ENCODE measurements at places on chromosomes 13 and 19.

DNA sequence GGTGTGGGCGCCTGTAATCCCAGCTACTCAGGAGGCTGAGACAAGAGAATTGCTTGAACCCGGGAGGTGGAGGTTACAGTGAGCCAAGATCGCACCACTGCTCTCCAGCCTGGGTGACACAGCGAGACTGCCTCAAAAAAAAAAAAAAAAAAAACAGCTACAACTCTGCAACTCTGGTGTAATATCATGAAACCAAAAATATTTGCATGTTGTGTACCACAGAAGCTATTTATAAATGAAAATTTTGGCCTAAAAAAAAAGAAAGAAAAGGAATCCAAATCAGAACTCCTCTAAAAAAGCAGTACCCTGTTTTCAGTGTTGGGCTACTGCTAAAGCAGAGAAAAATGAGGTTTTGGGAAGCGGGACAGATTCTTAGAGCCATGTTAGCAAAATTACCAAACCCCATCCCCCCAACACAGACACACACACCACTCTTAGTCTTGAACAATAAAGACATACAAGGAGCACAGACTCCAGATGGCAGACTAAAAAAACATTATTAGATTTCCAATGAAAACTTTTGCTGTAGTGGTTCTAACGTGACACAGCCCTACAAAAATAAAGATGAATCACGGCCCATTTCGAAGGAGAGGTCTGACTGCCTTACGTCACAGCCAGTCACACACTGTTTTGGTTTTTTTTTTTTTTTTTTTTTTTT is 51.5 kb downstream of the INSR start:
- no peak for DNase-seq

- no peak for DNase-seq
Measured at GRCh38 chr13:23567906-23568460, 2.2 kb upstream of the TNFRSF19 start.

GRCh38 chr13:98979012-98979660 is 1.3 kb upstream of the DOCK9 start:
- no peak for DNase-seq

DNA sequence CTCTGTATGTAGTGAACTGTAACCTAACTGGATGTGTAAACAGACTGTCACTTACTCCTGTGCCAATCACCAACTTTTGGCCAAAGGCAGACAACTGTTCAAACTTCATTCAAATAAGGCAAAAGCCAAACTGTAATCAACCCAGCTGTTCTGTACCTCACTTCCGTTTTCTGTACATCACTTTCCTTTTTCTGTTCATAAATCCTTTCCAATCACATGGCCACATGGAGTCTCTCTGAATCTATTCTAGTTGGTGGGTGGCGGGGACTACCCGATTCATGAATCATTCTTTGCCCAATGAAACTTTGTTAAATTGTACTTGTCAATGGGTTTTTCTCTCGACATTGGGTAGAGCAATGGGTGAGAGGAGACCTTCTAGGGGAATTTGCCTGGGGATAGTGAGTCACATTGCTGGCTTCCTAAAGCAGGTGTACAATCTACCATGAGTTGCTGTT is 178.3 kb upstream of the RFC3 start:
- no peak for DNase-seq

DNA sequence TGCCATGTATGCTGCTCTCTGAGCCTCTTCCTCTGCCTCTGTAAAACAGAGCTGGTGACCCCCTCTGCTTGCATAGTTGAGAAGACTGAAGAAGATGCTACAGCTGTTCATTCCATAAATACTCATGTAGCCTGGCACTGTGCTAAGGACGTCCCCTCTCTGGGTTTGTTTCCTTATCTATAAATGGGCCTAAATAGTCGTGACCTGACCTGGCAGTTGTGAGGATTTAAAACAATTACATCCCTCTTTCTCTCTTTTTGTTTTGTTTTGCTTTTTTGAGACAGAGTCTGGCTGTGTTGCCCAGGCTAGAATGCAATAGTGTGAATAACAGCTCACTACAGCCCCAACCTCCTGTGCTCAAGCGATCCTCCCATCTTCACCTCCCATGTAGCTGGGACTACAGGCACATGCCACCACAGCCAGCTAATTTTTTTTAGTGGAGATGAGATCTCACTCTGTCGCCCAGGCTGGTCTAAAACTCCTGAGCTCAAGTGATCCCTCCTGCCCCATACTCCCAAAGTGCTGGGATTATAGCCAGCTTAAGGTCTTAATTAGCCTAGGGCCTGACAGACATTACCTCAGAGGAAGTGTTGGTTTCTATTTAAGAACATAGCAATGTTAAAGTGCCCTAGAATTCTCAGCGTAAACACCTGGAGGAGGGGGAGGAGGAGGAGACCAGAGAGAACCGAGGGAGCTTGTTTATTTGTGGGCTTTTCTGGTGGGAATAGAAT is 4.6 kb downstream of the WDR62 start:
- DNase-seq: no peak

DNA sequence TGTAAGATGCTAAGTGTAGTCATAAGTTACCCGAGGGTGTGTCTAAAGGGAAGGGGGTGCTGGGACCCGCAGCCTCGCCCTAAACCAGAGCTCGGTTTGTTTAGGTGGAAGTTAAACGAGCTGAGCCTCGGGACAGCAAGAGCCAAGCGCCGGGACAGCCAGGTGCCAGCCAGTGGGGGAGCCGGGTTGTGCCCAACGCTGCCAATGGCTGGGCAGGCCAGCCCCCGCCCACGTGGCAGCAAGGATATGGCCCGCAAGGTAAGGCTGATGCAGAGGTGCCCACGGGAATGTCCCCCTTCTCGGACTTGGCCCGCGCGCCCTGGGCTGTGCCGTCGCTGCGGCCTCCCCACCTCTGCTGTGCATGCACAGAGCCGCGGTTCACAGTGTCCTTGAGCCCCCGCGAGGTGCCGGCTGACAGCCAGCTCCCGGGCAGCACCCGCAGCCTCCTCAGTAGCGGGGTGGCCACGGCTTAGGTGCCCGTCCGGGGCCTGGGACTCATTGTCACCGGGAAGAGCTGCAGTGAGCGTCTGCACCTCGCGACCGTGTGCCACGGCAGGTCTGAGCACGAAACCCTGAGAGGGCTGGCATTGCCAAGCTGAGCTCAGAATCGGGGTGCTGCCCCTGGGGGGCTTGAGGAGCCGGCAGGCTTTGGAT is 9.3 kb upstream of the RPS15 start:
- no peak for DNase-seq

GRCh38 chr13:43295825-43296564 is 272.6 kb downstream of the DNAJC15 start:
- no peak for DNase-seq

- DNase-seq: no peak
Measured at GRCh38 chr19:30686176-30686820, 314.1 kb downstream of the ZNF536 start.

GRCh38 chr13:62879071-62879470 is 1463.4 kb upstream of the PCDH20 start:
- no peak for DNase-seq

- DNase-seq: no peak
Measured at GRCh38 chr19:7924241-7924640, 1.7 kb downstream of the CTXN1 start.

DNA sequence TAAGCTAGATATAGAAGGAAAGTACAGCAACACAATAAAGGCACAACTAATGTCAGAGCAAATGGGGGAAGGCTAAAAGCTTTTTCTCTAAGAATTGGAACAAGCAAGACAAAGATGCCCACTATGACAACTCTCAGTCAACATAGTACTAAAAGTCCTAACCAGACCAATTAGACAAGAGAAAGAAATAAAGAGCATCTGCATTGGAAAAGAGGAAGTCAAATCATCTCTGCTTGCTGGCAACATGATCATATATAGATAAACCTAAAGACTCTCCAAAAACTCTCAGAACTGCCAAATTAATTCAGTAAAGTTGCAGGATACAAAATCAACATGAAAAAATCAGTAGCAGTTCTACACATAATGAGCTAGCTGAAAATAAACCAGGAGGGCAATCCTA is 542.0 kb downstream of the DIAPH3 start:
- DNase-seq: no peak

DNA sequence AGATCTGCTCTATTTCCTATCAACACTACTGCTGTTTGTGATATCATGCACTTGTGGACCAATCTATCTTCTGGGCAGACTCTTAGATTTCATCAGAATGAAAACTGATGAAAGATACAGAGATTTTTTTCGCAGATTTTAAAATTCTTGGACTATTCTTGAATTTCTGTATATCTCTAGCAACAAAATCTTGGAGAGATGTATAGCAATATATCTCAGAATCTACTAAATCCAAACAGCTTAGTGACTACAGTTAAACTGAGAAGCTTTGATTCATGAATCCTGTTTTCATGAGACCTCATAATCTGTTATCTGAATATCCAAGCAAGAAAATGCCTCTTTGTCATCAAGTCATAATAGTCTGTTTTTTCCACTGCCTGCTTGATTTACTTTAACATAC is 28.0 kb upstream of the FREM2 start:
- DNase-seq: no peak

DNA sequence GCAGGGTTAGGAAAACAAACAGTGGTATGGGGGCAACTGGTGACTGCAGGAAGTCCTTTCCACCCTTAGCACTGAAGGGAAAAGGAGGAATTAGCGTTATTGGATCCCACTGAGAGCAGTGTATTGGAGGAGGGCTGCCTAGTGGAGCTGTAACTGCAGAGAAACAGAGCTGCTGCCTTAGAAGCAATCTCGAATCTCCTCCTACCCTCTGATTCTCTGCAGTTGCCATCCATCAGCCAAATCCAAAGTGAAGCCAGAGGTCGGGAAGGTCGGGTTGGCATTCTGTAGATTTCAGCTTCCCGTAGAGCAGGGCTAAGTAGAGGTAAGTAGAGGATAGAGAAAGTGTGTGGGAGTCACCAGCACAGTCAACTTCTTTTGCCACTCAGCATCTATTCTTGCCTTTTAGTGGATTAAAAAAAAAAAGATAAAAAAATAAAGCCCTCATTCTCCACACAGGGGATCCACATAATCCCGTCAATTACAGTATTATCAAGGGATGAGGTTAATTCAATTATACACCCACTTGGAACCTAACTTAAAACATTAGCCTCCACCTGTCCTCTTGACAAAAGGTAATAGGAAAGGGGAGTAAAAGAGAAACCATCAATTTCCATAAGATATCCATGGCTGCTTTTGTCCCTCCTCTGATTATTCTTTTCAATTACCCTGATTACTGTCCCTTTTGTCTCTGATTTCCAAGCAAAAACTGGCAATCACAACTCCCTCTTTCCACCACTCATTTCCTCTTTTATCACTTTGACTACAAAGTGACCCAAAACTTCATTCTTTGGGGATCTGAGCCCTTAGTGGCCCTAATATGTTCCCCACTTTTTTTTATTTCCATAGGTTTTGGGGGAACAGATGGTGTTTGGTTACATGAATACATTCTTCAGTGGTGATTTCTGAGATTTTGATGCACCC is 234.7 kb downstream of the RBM26 start:
- no peak for DNase-seq

GRCh38 chr13:68927387-68928026 is 1180.1 kb upstream of the ATXN8OS start:
- peak; percentile 66 for DNase-seq

GRCh38 chr19:55474269-55475265 is 1.9 kb upstream of the ZNF628 start:
- DNase-seq: no peak

DNA sequence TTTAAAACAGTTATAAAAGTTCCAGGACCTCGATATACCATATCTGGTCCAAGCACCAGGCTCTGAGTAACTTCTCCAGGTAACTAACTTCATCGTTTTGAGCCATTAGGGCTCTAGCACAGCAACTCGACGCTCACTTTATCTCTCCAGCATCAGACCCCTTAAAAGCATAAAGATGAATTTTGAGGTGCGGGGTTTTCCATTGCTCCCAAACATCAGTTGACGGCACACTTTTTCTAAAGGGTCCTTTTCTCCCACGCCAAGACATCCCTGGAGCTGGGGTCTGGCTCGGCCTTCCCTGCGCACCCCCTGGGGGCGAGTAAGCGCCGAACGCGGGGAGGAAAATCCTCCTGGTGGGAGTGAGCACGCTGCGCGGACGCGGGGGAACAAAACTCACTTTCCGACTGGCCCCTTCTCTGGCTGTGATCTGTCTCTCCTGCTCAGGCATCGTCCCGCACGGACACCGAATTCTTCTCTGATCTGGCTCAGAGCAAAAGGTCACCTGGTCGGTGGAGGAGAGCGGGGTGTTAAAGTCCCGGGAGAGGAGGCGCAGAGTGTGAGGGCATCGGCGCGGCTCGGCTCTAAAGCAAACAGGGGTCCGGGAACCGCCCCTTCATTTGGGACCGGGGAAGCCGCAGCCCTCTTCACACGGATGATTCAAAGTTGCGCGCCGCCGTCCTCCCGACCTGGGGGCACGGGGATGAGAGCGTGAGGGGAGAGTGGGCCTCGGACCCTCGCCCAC is at the start of gene ATP7B:
Gene ATP7B, minus strand, starts transcription at position 561 of the 742 bp plus-strand sequence. Its CDS starts 113 bp downstream, at position 448.
- peak; percentile 62 for DNase-seq

DNA sequence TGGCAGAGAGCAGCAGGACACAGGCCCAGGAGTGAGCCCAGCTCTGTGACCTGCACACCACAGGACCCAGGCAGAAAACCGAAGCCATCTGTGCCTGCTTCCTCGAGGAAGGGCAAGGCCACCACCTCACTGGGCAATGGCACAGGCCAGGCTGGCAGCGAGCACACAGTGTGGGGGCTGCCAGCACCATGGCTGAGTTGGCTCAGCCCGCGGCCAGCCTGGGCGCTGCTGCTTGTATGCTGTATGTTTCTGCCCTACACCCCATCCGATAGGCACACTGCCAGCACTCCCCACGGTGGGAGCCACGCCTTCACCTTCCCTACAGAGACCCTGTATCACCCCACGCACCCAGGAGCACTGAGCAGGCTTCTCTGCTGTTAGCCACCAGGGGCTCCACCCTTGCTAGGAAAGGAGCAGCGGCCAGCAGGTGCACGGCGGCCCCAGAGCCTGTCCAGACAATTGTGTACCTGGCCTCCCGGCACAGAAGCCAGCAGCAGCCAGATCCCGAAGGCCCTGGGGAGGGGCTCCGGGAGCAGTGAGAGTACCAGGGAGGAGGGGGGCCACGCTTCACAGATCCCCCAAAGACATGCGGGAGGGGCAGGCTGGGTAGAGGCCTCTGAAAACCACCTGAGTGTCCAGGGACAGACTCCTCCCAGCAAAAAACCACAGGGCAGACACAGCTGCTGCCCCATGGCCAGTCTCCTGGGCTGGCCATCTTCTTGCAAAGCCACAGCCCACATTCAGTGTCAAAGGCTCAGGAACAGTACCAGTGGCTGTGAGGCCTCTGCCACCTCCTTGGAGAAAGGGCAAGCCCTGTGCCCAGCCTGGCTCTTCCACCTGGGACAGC is 56.1 kb downstream of the MLLT1 start:
- DNase-seq: no peak

DNA sequence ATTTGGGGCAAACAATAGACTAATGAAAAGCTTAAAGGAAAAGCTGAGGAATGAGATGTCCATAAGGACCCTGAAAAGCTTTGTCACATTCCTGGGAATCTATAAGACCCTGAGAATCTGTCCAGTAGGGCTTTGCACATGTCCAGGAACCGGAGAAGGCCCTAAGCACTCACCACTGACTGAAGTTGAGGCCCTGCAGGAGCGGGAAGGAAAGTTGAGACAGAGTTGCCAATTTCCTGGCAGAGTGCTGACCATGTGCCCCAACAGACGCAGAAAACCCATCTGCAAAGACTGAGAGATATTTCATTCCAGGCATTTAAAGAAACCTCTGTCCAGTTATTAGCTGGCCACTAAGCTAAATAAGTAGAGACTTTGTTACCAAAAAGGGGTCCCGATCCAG is 890.5 kb downstream of the UQCRFS1 start:
- no peak for DNase-seq

All from WTC11 (cell line).